ENCODE measurements at places on chromosomes 11 and 22.

DNA sequence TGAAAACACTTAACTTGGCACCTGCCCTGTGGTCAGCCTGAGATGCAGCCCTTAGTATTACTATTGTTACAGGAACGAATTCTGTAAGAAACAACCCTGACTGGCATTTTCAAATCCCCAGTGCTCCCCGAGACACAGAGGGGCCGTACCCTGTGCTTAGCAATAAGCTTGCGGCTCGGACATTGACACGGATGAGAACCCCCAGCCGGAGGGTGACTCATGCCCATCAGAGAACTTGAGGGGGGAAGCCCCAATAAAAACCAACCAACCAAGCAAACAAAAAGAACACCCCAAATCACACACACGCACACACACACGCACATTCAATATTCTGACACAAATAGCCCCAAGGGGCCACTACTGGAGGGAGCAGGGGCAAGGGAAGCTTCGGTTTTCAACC is 63.8 kb downstream of the SHISAL1 start:
- DNase-seq = no peak
- no peaks in the 10 kb centered on the region for H3K4me1 ChIP-seq
- no peaks in the 10 kb centered on the region for H3K36me3 ChIP-seq
- no peak overlapping the region for H3K27ac ChIP-seq
- no peak overlapping the region for H3K4me3 ChIP-seq

GRCh38 chr11:112418438-112418837 is 157.8 kb upstream of the PLET1 start:
- no peaks in the 10 kb centered on the region for H3K36me3 ChIP-seq
- H3K4me1 ChIP-seq = no peaks in the 10 kb centered on the region
- DNase-seq = no peak
- no peaks in the 10 kb centered on the region for H3K27me3 ChIP-seq
- no peak overlapping the region for H3K4me3 ChIP-seq

DNA sequence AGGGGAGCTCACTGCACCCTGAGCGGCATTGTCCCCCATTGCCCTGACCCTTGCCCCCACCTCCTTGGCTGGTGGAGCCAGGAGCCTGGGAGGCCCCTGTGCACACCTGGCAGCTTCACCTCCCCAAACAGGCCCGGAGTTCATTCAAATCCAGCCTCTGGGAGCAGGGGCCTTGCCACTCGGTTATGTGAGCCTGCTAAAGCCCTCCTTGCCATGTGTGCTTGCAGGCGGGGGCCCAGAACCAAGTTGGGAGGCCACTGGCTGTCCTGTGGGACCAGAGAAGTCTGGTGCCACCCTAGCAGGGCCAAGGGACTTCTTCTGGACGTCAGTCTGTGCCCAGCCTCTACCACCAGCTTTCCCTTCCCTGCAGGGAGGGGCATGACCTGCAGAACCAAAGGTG is 48.9 kb downstream of the NFAM1 start:
- no peaks in the 10 kb centered on the region for H3K27me3 ChIP-seq
- no peak for DNase-seq
- H3K36me3 ChIP-seq = no peaks in the 10 kb centered on the region
- H3K4me1 ChIP-seq = no peaks in the 10 kb centered on the region
- no peak overlapping the region for H3K27ac ChIP-seq

- no peak for DNase-seq
- H3K36me3 ChIP-seq = no peaks in the 10 kb centered on the region
- no peak overlapping the region for H3K27ac ChIP-seq
- no peaks in the 10 kb centered on the region for H3K27me3 ChIP-seq
Measured at GRCh38 chr22:25061605-25062376, 109.3 kb downstream of the KIAA1671 start.

GRCh38 chr11:78061088-78061920 is 2.4 kb upstream of the THRSP start:
- no peaks in the 10 kb centered on the region for H3K36me3 ChIP-seq
- no peak for DNase-seq
- no peak overlapping the region for H3K4me3 ChIP-seq
- no peaks in the 10 kb centered on the region for H3K27me3 ChIP-seq

GRCh38 chr22:20002128-20002527 is 14.5 kb downstream of the ARVCF start:
- H3K36me3 ChIP-seq = no peaks in the 10 kb centered on the region
- H3K4me1 ChIP-seq = no peaks in the 10 kb centered on the region
- no peak overlapping the region for H3K27ac ChIP-seq
- no peak overlapping the region for H3K4me3 ChIP-seq

GRCh38 chr11:68632802-68633201 is 51.5 kb upstream of the GAL start:
- H3K4me3 ChIP-seq = no peak overlapping the region
- DNase-seq = no peak
- H3K27ac ChIP-seq = no peak overlapping the region
- H3K4me1 ChIP-seq = no peaks in the 10 kb centered on the region

DNA sequence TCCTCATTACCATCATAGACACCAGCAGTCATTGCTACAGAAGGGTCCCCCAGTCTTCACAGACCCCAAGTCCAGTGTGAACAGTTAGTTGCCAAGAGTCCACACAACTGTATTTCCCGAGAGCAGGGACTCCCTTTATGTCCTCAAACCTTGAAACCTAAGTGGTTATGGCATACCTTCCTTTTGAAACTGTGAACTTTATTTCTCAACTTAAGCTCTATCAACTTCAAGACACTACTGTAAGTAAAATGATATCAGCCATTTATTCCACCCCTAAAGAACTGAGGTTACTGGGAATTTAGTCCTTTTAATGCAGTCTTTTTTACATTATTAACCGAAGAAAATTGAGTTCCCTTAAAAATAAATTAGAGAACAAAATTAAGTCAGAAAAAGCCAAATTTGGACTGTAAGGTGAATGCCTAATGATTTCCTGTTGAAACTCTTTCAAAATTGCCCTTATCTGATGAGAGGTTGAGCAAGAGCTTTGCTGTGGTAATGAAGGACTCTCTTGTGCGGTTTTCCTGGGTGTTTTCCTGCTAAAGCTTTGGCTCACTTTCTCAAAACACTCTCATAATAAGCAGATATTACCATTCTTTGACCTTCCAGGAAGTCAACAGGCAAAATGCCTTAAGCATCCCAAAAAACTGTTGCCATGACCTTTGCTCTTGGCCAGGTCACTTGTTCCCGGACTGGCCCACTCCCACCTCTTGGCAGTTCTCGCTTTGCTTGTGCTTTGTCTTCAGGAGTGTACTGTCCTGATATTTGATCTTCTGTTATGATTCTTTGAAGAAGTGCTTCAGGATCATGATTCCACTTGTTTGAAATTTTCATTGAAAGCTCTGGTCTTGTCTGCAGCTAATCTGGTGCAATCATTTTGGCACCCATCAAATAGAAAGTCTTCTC is 765.4 kb upstream of the ANO3 start:
- H3K4me3 ChIP-seq = no peak overlapping the region
- H3K27me3 ChIP-seq = no peaks in the 10 kb centered on the region
- no peak for DNase-seq
- H3K27ac ChIP-seq = no peak overlapping the region
- no peaks in the 10 kb centered on the region for H3K4me1 ChIP-seq

- H3K4me3 ChIP-seq = no peak overlapping the region
- no peaks in the 10 kb centered on the region for H3K36me3 ChIP-seq
- no peaks in the 10 kb centered on the region for H3K27me3 ChIP-seq
- H3K27ac ChIP-seq = peak overlapping the region; percentile 84
- H3K4me1 ChIP-seq = no peaks in the 10 kb centered on the region
Measured at GRCh38 chr11:128628325-128628673, 40.9 kb upstream of the ETS1 start.

GRCh38 chr22:30612789-30613188 is 5.8 kb downstream of the TCN2 start:
- H3K36me3 ChIP-seq = no peaks in the 10 kb centered on the region
- H3K4me3 ChIP-seq = no peak overlapping the region
- no peaks in the 10 kb centered on the region for H3K4me1 ChIP-seq
- H3K27me3 ChIP-seq = no peaks in the 10 kb centered on the region
- DNase-seq = no peak

GRCh38 chr11:12411806-12412727 is 34.7 kb downstream of the PARVA start:
- peak overlapping the region; percentile 21 for H3K27ac ChIP-seq
- no peaks in the 10 kb centered on the region for H3K27me3 ChIP-seq
- no peaks in the 10 kb centered on the region for H3K4me1 ChIP-seq
- peak; percentile 69 for DNase-seq
- no peaks in the 10 kb centered on the region for H3K36me3 ChIP-seq

DNA sequence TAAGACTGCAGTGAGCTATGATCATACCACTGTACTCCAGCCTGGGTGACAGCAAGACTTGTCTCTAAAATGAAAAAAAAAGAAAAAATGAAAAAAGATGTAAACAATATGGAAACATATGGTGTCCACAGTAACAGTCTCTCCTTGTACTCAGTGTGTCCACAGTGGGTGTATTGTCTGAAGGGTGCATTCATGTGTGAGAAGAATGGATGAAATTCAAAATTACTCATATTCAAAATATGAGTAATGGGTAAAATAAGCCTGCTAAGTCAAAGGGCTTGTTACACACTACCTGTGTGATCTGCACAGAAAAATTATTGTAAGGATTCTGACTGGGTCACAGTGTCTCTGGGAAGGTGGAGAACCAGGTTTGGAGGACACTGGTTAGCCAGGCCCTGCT is 26.9 kb downstream of the PPFIA1 start:
- H3K27ac ChIP-seq = no peak overlapping the region
- no peaks in the 10 kb centered on the region for H3K27me3 ChIP-seq
- no peak for DNase-seq
- H3K36me3 ChIP-seq = no peaks in the 10 kb centered on the region
- no peak overlapping the region for H3K4me3 ChIP-seq

GRCh38 chr22:28075358-28075981 is 156.4 kb upstream of the PITPNB start:
- peak; percentile 51 for DNase-seq
- peak overlapping the region; percentile 51 for H3K27ac ChIP-seq
- no peaks in the 10 kb centered on the region for H3K27me3 ChIP-seq
- no peak overlapping the region for H3K4me3 ChIP-seq

DNA sequence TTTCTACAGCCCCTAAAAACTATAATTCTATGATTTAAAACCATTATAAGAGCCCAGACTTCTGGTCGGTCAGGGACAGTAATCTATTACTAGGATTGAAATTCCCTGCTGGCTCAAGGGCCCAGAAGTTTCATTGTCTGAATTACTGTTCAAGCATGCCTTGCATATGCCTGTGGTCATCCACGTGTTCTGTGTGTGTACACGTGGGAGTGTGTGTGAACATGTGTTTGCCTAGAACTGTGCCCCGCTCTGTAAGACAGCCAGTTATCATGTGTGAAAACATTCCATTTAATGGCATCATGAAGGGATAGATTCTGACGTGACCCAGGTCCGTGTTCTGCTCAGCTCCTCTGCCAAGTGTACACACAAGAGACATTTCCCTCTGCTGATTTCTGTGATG is 189.3 kb upstream of the NECTIN1 start:
- H3K4me1 ChIP-seq = no peaks in the 10 kb centered on the region
- H3K27ac ChIP-seq = no peak overlapping the region
- DNase-seq = no peak
- H3K4me3 ChIP-seq = no peak overlapping the region
- no peaks in the 10 kb centered on the region for H3K27me3 ChIP-seq
- no peaks in the 10 kb centered on the region for H3K36me3 ChIP-seq

DNA sequence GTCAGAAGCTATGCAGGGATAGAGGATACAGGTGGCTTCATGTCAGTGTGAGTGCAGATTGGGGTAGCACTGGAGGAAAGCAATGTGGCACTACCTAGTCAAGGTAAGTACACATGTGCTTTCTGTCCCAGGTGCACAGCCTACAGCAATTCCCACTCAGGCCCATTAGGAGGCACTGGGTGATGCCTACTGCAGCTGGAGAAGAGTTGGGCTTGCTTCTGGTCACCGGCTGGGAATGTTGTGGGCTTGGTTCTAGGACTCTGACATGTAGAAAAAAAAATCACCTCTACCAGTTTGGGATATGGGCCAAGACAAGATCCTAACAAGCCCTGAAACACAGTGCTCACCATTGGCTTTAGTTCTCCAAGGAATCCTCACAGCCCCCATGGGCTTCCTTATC is 69.7 kb downstream of the TENM4 start:
- no peak overlapping the region for H3K27ac ChIP-seq
- no peaks in the 10 kb centered on the region for H3K4me1 ChIP-seq
- H3K4me3 ChIP-seq = no peak overlapping the region
- H3K36me3 ChIP-seq = no peaks in the 10 kb centered on the region

GRCh38 chr22:39622881-39623367 is 52.4 kb downstream of the CACNA1I start:
- H3K27me3 ChIP-seq = no peaks in the 10 kb centered on the region
- no peaks in the 10 kb centered on the region for H3K4me1 ChIP-seq
- no peaks in the 10 kb centered on the region for H3K36me3 ChIP-seq
- no peak overlapping the region for H3K4me3 ChIP-seq
- H3K27ac ChIP-seq = no peak overlapping the region
- peak; percentile 69 for DNase-seq

- H3K4me3 ChIP-seq = no peak overlapping the region
- no peaks in the 10 kb centered on the region for H3K27me3 ChIP-seq
- no peaks in the 10 kb centered on the region for H3K36me3 ChIP-seq
- no peak overlapping the region for H3K27ac ChIP-seq
- DNase-seq = no peak
- no peaks in the 10 kb centered on the region for H3K4me1 ChIP-seq
Measured at GRCh38 chr11:15806217-15806616, 550.1 kb downstream of the SOX6 start.

DNA sequence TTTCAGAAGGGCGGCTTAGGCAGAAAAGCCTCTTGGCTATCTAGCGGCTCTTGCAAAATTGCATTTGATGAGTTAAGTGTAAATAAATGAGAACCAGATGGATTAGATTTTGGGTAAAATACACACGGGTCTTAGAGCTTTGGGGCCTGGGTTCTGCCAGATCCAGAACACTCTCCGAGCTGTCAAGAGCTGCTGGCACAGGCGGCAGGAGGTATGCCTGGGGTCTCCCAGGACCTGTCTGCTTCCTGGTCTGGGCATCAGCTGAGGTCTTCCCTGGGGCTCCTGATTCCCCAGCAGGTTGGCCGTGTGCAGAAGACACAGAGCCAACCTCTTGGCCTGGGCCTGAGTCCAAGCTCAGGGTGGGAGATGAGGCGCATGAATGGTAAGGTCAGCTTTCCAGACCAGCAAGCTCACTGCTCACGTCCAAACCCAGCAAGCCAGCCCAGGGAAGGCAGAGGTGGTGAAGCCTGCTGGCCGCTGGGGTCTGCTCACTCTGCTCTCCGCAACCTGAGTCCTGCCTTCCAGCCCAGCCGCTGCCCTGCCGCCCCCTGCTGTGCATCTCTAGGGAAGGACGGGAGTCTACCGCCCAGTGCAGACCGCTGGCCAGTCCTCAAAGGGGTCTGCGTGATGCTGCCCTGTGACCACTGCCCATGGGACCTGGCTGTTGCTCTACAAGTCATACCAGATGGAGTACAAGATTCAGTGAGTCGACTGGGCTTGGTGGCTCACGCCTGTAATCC is 44.9 kb downstream of the SCUBE1 start:
- H3K27ac ChIP-seq = no peak overlapping the region
- no peak for DNase-seq
- no peak overlapping the region for H3K4me3 ChIP-seq
- H3K36me3 ChIP-seq = no peaks in the 10 kb centered on the region

GRCh38 chr11:132471466-132471865 is 1060.8 kb downstream of the OPCML start:
- no peaks in the 10 kb centered on the region for H3K27me3 ChIP-seq
- DNase-seq = no peak
- H3K27ac ChIP-seq = no peak overlapping the region
- no peak overlapping the region for H3K4me3 ChIP-seq

All from Peyer's patch (tissue), 4 donors.